ENCODE measurements at places on chromosomes 5 and 9.

- no peak for DNase-seq
These were observed 597.9 kb upstream of the TLE4 start for GRCh38 chr9:78973907-78974306.

- no peak for DNase-seq
These were observed 333.7 kb downstream of the ELAVL2 start for GRCh38 chr9:23492126-23493002.

DNA sequence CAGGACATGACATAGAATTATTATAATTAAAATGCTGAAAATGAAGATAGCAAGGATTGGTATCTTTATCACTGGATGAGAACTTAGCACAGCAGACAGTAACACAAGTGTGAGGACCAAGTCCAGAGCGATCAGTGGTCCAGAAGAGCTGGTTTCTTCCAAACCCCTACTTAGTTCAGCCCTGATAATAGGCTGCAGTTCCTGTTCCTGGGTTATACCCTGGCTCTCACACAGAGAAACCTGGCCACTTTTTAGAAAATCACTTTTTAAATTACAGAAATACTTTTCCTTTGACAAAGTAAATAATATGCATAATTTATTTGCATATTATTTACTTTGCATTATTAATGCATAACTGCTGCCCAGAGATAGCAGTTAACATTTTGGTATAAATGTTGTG, 40.3 kb downstream of the CYSTM1 start:
- DNase-seq, result no peak

GRCh38 chr5:146410272-146410671, 36.9 kb upstream of the TCERG1 start:
- no peak for DNase-seq

- no peak for DNase-seq
These were observed 478.7 kb downstream of the PRR16 start for GRCh38 chr5:120942596-120943350.

GRCh38 chr9:4887556-4887955, 94.8 kb downstream of the RCL1 start:
- no peak for DNase-seq

GRCh38 chr9:20364959-20365358, 257.3 kb downstream of the MLLT3 start:
- DNase-seq, result no peak

DNA sequence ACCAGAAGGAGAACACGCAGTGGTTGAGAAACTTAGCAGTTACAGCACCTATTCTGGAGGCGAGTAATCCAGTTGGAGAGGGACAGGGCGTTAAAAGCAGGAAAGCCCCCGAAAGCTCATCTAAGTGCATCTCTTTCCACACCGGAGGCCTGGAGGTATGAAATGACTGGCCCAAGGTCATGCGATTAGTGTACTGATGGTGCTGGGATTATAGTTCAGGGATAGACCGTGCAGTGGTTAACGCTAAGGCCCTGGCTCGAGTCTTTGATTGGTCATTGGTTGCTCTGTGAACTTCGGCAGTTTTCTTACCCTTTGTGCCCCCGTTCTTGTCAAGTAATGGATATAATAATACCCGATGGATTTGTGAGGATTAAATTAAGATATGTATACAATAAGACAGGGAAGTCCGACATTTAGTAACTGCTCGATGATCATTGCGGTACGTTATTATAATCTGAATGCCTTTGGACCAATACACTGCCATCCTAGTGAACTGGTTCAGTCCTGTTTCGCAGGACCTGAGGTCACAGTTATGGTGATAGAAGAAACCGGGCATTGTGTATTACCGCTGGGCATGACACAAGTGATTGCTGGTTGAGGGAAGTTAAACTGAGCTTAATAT, 960 bp downstream of the CANX start:
- DNase-seq, result no peak

- DNase-seq, result no peak
These were observed 53.2 kb upstream of the HMHB1 start for GRCh38 chr5:143758750-143759149.

GRCh38 chr9:109479822-109480221, 18.3 kb downstream of the PTPN3 start:
- no peak for DNase-seq

Measured in activated CD8-positive, alpha-beta memory T cell treated with anti-CD3 and anti-CD28 coated beads for 1 hour (primary cell).